Vagina (tissue), 2 donors: ENCODE measurements at places on chromosomes 12 and 14.

DNA sequence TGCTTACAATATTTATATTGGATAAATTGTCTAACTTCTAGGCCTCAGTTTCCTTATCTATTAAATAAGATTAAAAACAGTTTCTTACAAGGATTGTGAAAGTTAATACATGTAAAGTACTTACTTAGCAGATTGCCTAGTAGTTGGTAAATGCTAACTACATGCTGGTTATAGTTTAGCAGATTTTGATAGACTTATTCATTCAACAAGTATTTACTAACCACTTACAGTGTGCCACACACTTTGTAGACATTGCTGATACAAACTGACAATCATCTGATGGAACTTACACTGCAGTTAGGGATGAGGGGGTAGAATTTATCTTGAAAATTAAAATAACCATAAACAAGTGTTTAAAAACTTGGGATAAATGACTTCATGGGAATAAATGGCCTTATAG is 50.4 kb downstream of the ARID2 start:
- no peak for DNase-seq

GRCh38 chr14:91229005-91229382 is 15.5 kb downstream of the GPR68 start:
- DNase-seq, result no peak

DNA sequence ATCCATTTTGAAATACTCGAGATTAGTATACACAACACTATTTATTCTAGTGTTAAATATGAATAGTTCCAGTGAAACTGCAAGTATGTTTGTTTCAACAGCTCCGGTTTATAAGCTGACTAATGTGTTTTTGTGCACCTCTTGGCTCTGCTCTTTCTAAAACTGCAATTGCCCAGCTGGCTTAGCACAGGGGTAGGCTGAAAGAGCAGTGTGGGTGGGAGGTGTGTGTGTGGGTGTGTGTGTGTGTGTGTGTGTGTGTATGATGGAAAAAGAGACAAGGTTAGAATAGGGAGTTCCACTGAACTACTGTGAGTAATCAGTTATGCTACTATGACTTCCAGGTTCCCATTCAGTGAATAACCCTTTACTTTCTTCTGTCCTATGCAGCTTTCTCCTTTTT is 37.8 kb upstream of the DDHD1 start:
- no peak for DNase-seq

GRCh38 chr14:80056497-80056801 is 154.9 kb downstream of the DIO2 start:
- DNase-seq, result no peak

DNA sequence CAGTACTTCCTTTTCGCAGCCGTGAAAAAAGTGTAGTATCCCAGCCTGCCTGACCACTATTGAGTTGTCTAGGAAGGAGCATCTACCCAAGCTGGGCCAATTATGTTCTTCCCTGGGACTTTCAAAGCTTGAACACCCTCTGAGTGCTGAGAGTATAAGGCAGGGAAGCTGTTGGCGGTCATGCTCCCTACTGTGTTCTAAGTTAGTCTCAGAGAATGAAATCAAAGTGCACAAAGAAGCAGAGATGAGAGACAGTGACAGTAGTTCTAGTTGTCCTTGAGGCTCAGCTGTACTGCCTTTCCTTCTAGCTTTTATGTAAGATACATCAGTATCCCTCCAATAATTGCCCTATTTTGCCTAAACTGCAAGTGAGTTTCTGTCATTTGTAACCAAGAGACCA is 427.1 kb upstream of the SEL1L start:
- no peak for DNase-seq

- no peak for DNase-seq
These were observed 248.2 kb downstream of the C12orf42 start for GRCh38 chr12:103247531-103247930.

GRCh38 chr12:32450768-32451167 is 51.4 kb downstream of the FGD4 start:
- no peak for DNase-seq

- no peak for DNase-seq
These were observed 471.8 kb downstream of the TMEM117 start for GRCh38 chr12:44307506-44308168.

- DNase-seq, result no peak
These were observed 1.2 kb downstream of the PRMT8 start for GRCh38 chr12:3491938-3492792.

GRCh38 chr12:121287267-121287954 is 9.1 kb downstream of the CAMKK2 start:
- no peak for DNase-seq

GRCh38 chr12:130086797-130087196 is 75.5 kb upstream of the FZD10 start:
- DNase-seq, result no peak

DNA sequence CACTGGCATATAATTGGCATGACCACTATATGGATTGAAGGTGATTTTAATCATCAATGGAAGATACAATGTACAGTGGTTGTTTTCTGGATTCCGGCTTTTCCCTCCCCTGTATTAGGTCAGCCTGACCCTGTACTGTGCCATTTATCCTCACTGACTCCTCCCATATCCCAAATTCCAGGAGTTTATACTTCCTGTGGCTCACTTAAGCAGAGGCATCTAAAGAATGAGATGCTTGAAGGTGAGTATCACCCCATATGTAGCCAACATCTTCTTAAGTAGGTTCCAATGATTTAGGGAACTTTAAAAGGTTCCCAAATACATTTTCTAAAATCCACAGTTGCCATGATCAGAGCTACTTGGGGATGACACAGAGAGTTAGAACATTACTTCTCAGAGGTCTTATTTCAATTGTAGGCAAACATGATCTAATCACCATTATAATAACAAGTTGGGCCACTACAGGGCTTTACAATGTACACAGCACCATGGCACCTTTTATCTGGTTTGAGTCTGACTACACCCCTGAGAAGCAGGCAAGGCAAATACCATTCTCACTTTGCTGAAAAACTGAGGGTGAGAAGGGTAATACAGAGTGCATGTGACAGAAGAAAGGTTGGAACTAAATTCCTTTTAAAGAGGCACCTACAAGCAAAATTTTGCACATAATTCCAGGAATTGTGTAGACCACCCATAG is 212.3 kb upstream of the GARIN6 start:
- no peak for DNase-seq
